Activated T-helper 2 cell treated with anti-CD3 and anti-CD28 coated beads, Interferon-gamma antibody, Interleukin-2, Interleukin-4, amounts not matched to agents 10 μg/mL and 5 μg/mL and 100 μg/mL, durations not matched to agents 14 hours and 24 hours and 36 hours (primary cell): ENCODE measurements at places on chromosomes 7 and 10. TPM values are rescaled to one million over a fixed set of nuclear protein-coding genes. Genes with fewer than 3 reads are reported as not detected.

DNA sequence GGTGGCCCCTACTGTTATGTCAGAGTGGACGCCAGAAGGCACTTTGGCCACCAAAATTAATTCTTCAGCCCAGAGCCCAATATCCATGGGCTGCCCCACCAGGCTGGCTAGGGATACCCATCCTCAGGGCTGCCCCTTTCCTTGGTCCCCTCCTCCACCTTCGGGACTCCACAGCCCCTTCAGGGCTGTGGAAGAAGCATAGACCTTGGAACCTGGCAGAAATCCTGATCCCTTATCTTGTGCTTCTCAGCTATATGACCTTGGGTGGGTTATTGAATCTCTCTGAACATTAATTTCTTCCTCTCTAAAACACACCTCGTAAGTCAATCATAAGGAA, 499 bp upstream of the TMUB1 start:
- no peak for DNase-seq

DNA sequence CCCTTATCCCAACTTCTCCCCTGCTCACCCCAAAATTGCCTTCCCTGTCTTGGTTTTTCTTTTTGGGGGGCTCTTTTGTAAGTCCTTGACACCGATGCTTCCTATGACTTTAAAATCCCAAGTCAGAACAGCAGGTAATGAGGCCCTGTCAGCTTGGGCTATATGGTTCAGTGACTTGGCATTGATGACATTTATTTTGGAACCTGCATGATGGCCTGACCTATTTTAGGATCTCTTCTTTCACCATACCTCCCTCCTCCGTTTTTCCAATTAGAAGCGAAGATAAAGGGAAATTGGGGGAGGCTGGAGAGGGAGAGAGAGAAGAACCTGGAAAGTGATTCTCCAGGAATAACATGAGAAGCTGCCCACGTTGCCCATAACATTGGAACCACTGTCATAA, 424.9 kb upstream of the AUTS2 start:
- DNase-seq = no peak

DNA sequence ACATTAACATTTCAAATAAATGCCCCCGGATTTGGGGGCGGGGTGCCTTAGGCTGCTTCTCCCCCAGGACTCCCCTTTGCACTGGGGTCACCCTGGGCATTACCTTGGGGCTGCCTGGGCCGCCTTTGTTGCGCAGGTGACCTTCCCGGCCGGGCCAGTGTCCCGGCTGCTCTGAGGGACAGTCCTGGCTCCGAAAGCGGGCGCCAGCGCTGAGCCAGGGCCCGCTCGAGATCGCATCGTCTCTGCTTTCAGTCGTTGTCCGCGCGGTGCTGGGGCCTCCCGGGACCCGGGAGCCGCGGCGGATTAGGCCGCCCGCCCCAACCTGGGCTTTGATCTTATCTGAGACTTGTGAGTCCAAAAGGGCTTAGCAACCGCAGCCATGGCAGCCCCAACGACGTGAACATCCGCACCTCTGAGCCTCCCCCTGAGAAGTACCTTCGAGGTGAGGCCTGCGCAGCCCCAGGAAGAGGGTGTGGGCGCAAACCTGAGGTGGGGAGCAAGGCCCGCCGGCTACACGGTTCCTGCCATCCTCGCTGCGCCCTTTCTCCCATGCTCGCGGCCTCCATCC, 14.8 kb upstream of the WAPL start:
- DNase-seq = peak; percentile 17

- DNase-seq = no peak
Observed at GRCh38 chr7:88309819-88310218, 3.1 kb upstream of the STEAP4 start.

The MINDY4 gene
- total RNA-seq = 1.3 and 1.4 TPM in 2 replicates

The CRYGN gene
- not detected in 2 replicates for total RNA-seq
